ENCODE measurements at places on chromosomes 4 and X.

DNA sequence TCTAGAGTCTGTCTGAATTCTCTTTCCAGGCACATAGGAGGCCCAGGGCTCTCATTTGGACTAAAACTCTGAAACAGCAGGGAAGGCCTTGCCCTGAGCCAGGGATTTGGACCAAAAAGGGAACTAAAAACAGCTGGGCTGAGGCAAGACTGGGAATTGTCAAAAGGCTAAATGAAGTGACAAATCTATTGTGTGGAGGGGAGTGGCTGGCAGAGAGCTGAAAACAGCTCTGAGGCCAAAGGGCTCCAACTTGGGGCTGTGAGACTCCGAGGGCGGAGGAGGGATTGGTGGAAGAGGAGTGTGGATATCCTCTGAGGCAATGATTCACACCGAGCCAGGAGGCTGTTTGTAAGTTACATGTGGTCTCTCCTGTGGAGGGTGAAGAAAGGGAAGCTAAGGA lies 63.2 kb downstream of the PHEX start:
- H3K4me3 ChIP-seq = no peak overlapping the region
- H3K27ac ChIP-seq = no peak overlapping the region
- peak; percentile 10 for DNase-seq
- no peaks in the 10 kb centered on the region for H3K4me1 ChIP-seq
- no peaks in the 10 kb centered on the region for H3K27me3 ChIP-seq

GRCh38 chr4:78225236-78225635 lies 168.1 kb downstream of the FRAS1 start:
- no peak overlapping the region for H3K4me3 ChIP-seq
- H3K36me3 ChIP-seq = no peaks in the 10 kb centered on the region
- no peaks in the 10 kb centered on the region for H3K4me1 ChIP-seq
- H3K27me3 ChIP-seq = no peaks in the 10 kb centered on the region
- H3K27ac ChIP-seq = no peak overlapping the region

DNA sequence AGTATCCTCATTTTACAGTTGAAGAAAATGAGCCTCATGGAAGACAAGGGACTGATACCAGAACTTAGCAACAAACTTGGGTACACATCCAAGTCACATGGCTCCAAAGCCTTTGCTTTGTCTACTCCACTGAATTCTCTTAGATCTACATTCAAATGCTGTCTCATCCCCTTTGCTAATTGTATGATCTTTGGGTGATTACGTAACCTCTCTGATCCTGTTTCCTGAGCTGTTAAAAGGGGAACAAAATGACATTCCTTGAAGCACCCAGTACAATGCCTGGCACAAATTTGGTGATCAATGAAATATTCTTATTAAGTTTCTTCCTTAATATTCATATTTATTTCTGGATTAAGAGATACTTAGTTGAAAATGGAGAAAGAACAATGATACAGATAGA lies 5.9 kb upstream of the HPGD start:
- H3K27ac ChIP-seq = no peak overlapping the region
- H3K4me3 ChIP-seq = no peak overlapping the region
- peaks cover 16% of the 10 kb centered on the region for H3K4me1 ChIP-seq
- DNase-seq = no peak
- no peaks in the 10 kb centered on the region for H3K27me3 ChIP-seq

DNA sequence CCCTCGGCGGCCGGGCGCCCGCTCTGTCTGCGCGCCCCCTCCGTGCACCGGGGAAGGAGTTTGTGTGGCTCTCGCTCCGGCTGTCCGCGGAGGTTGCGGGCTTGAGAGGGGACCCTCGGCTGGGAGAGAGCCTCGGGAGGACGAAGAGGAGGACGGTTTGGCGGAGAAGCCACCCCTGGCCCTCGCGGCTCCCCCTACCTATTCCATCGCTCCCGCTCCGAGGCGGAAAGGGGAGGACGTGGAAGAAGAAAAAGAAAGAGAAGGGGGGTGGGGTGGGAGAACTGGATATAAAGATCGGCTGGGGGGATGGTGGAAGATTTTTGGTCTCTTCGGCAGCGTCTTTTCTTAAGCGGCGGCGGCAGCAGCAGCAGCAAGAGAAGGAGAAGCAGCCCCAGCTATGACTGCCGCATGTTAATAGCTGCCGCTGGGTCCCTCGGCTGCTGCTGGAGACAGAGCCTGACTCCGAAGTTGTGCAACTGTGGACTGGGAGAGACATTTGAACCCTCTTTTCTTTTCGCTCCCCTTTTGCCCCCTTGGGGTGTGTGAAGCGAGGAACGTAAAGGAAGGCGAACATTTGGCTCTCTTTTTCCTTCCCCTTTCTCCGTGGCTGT lies 895 bp downstream of the ADGRL3 start:
- peaks cover 58% of the 10 kb centered on the region for H3K27me3 ChIP-seq
- H3K27ac ChIP-seq = peak overlapping the region; percentile 65
- peak overlapping the region; percentile 38 for H3K4me3 ChIP-seq
- no peak for DNase-seq
- H3K36me3 ChIP-seq = no peaks in the 10 kb centered on the region

DNA sequence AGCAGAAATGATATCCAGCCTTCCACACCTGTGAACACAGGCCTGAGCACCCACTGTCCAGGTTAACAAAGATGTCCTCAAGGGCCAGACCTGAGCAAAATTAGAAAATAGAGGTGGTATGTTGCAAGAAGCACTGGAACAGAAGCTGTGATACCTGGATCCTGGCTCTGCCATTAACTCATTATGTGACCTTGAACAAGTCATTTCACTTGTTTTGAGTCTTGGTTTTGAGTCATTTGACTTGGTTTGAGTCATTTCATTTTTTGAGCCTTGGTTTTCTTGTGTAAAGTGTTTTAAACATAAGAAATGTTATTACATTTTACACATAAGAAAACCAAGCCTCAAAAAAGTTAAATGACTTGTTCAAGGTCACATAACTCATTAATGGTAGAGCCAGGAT lies 2.9 kb upstream of the NWD2 start:
- H3K27ac ChIP-seq = no peak overlapping the region
- no peak overlapping the region for H3K4me3 ChIP-seq
- no peak for DNase-seq
- peaks cover 57% of the 10 kb centered on the region for H3K27me3 ChIP-seq
- H3K36me3 ChIP-seq = no peaks in the 10 kb centered on the region

DNA sequence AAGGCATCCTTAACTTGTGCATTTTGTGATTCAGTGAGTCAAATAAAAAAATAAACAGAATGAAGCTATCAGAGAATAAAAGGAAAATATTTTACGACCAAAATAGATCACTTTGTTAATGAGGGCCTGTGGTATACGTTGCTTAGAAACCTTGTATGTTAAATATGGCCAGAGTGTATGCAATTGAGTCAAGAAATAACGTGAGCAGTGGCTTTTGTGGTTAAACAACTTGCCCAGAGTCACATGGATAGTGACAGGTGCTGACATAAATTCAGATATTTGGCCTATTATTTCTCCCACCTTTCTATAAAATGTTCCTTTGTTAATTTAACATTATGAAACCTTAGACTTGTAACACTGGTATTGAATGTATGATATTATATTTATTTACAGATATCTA lies 393.4 kb downstream of the PABPC4L start:
- no peak overlapping the region for H3K4me3 ChIP-seq
- H3K36me3 ChIP-seq = no peaks in the 10 kb centered on the region
- H3K27ac ChIP-seq = no peak overlapping the region
- H3K27me3 ChIP-seq = no peaks in the 10 kb centered on the region
- DNase-seq = no peak
- no peaks in the 10 kb centered on the region for H3K4me1 ChIP-seq

DNA sequence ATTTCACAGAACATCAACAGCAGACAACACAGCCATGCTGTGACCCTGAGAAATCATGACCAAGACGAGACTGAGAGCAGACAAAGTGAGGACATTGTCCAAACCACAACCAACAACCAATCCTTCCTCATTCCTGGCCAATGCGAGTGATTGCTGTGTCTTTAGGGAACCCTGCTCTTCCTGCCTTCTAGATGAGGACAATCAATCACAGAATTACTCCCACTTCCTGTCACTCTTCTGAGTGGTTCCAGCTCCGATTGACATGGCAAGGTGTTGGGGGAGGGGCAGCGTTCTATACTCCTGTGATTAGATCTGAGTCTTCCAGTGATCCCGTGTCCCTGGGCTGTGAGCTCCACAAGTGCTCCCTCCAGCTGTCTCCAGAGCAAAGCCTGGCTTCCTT lies 227.8 kb downstream of the STIM2 start:
- H3K4me1 ChIP-seq = no peaks in the 10 kb centered on the region
- peaks cover 59% of the 10 kb centered on the region for H3K27me3 ChIP-seq

GRCh38 chr4:14877246-14878225 lies 124.7 kb upstream of the CPEB2 start:
- peaks cover 19% of the 10 kb centered on the region for H3K4me1 ChIP-seq
- H3K27ac ChIP-seq = peak overlapping the region; percentile 4
- H3K4me3 ChIP-seq = no peak overlapping the region
- no peak for DNase-seq
- H3K27me3 ChIP-seq = no peaks in the 10 kb centered on the region
- H3K36me3 ChIP-seq = no peaks in the 10 kb centered on the region

GRCh38 chr4:91829531-91829930 lies 474.2 kb upstream of the GRID2 start:
- no peaks in the 10 kb centered on the region for H3K4me1 ChIP-seq
- H3K36me3 ChIP-seq = no peaks in the 10 kb centered on the region
- no peak overlapping the region for H3K4me3 ChIP-seq
- DNase-seq = no peak
- H3K27me3 ChIP-seq = no peaks in the 10 kb centered on the region
- no peak overlapping the region for H3K27ac ChIP-seq

- no peak overlapping the region for H3K27ac ChIP-seq
- no peaks in the 10 kb centered on the region for H3K27me3 ChIP-seq
- H3K36me3 ChIP-seq = no peaks in the 10 kb centered on the region
Observed at GRCh38 chr4:156710365-156711192, 261.0 kb downstream of the PDGFC start.

DNA sequence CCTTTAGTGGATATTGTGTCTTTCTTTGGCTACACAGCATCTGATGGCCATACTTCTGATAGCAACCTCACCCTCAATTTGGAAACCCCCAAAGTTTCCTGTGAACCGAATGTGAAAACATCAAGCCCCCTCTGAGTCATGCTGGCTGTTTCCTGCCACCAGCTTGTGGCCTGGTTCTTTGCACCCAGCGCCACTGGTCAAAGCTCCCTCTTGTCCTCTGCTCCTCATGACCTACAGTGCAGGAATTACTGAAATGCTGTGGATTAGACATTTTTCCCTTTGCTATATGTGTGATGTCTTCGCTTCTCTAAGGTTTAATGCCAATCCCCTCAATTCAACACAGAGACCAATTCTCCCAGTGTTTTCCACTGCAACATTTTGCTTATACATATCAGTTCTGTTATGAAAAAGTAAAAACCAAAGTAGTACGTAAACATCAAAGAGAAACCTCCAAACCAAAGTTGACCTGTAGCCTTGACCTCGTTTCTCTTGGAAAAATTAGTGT lies 224.0 kb upstream of the TENM3 start:
- no peak overlapping the region for H3K27ac ChIP-seq
- no peaks in the 10 kb centered on the region for H3K4me1 ChIP-seq
- DNase-seq = no peak
- H3K4me3 ChIP-seq = no peak overlapping the region
- no peaks in the 10 kb centered on the region for H3K36me3 ChIP-seq

DNA sequence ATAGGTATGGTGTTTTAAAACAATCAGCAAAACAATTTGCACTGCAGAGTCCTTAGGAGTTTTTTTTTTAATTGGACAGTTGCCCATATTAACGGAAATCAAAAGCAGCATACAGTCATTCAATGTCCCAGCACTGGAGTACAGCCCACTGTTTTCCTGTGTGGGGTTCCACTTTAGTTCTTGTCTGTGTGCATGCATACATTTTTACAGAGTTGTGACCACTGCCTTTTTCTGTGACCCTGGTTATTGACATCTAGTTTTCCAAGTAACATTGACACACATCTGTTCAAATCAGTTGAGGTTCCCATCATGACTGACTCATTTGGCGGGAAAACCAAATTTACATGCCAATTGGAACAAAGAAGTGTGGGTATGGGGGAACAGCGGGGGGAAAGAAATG lies 83.3 kb downstream of the HPRT1 start:
- H3K27me3 ChIP-seq = peaks cover 52% of the 10 kb centered on the region
- no peak overlapping the region for H3K27ac ChIP-seq
- no peaks in the 10 kb centered on the region for H3K36me3 ChIP-seq
- H3K4me1 ChIP-seq = peaks cover 2% of the 10 kb centered on the region

DNA sequence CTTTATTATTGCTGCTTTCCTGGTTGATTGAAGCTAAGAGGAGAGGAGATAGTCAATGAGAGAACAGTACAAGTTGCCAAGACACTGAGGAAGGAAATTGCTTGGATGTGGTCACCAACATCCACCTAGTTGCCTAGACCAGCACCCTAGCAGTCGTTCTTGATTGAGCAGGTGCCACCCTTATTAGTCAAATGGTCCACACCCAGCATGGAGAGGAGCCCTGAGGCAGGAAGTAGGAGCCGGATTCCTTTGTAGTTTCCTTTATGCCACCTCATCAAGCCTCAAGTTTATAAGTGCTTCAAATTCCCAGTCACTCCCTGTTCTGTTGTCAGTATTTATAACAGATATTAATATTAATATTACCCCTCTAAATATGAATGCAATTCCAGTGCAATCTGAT lies 19.1 kb downstream of the PAGE2 start:
- no peaks in the 10 kb centered on the region for H3K4me1 ChIP-seq
- no peaks in the 10 kb centered on the region for H3K36me3 ChIP-seq
- H3K27me3 ChIP-seq = no peaks in the 10 kb centered on the region
- DNase-seq = no peak
- no peak overlapping the region for H3K27ac ChIP-seq

DNA sequence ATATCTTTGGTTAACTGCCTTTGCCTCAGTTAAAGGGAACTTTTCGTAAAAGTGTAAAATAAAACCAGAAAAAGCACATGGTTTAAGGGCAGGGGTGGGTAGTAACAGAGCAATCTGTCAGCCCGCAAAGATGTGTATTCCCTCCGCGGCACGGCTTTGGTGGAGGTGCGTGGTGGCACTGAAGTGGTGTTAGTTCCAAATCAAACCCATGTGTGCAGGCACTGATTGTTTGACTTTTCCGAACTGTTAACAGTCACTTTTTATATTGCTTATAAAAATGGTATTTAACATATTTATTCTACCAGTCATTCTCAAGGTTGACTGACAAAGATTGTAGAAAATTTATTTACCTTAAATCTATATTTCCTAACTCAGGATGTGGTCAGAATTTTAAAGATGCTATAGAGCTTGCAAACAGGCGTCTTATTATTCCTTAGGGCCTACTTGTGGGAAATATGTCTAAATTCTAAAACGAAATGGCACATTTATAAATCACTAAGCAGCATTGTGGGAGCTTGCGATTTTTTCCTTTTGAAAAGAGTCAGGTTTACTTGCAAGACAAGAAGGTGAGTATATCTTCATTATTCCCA lies 272.7 kb upstream of the PCDH18 start:
- no peaks in the 10 kb centered on the region for H3K4me1 ChIP-seq
- no peaks in the 10 kb centered on the region for H3K27me3 ChIP-seq
- no peak overlapping the region for H3K4me3 ChIP-seq
- no peaks in the 10 kb centered on the region for H3K36me3 ChIP-seq
- no peak for DNase-seq

GRCh38 chr4:140556372-140557085 lies 12.2 kb downstream of the UCP1 start:
- no peaks in the 10 kb centered on the region for H3K36me3 ChIP-seq
- no peak overlapping the region for H3K27ac ChIP-seq
- no peak for DNase-seq
- H3K27me3 ChIP-seq = no peaks in the 10 kb centered on the region

- no peak overlapping the region for H3K4me3 ChIP-seq
- no peak overlapping the region for H3K27ac ChIP-seq
- no peaks in the 10 kb centered on the region for H3K4me1 ChIP-seq
- H3K27me3 ChIP-seq = no peaks in the 10 kb centered on the region
Observed at GRCh38 chrX:14837155-14837554, 35.7 kb downstream of the FANCB start.
